Activated naive CD8-positive, alpha-beta T cell treated with anti-CD3 and anti-CD28 coated beads, Interleukin-2, amount 50 U/mL, for 24 hours (primary cell): ENCODE measurements at places on chromosomes 6 and 20.

- no peak for DNase-seq
Measured at GRCh38 chr6:12845224-12846004, 128.8 kb downstream of the PHACTR1 start.

- DNase-seq = no peak
Measured at GRCh38 chr20:8788831-8789230, 280.1 kb upstream of the PLCB4 start.

DNA sequence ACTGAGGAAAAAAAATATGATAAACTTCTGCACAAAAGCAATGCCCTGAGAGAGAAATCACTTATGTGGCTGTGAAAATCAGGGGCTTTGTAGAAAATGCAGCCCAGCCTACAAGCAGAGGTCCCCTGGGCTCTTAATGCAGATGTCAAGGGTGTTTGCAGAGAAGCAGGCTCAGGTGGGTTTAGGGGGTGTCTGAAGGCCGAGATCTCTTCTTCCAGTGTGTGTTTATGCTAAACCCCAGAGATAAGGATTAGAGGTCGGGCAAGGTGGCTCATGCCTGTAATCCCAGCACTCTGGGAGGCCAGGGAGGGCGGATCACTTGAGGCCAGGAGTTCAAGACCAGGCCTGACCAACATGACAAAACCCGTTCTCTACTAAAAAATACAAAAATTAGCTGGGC, 78.5 kb downstream of the TMEM242 start:
- no peak for DNase-seq

DNA sequence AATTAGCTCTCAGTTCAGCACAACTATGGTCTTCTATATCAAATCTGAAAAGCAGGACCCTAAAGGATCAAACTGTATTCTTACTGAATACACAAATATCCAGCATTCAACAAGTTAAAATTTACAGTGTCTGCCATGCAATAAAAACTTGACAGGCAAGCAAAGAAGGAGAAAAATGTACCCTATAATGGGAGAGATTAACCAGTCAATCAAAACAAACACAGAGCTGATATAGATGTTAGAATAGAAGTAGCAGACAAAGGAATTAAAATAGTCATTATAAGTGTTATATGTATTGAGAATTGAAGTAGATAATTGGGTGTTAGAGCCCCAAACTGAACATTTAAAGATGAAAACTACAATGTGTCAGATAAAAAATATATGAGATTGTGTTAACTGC, 914.9 kb downstream of the EPHA7 start:
- no peak for DNase-seq

DNA sequence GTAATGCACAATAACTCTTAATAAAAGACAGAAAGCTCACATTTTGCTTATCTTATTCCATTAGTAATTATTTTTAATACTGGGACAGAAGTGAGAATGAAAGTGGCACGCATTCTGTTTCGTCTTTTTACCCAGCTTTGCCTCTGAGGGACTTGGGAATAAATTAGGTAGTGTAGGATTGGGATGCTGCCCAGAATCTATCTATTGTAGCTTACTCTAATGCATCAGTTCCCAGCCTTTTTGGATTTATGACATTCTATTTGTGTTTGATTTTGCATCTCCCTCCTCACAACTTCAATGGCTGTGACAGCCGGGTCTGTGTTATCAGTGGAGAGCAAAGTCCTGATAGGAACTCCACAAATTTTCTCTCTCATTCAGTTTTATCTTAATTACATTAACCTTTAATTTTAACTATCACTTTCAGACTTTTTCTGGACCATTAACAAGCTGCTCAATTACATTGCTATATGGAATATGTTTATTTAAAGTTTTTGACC, 62.9 kb upstream of the TULP4 start:
- no peak for DNase-seq

DNA sequence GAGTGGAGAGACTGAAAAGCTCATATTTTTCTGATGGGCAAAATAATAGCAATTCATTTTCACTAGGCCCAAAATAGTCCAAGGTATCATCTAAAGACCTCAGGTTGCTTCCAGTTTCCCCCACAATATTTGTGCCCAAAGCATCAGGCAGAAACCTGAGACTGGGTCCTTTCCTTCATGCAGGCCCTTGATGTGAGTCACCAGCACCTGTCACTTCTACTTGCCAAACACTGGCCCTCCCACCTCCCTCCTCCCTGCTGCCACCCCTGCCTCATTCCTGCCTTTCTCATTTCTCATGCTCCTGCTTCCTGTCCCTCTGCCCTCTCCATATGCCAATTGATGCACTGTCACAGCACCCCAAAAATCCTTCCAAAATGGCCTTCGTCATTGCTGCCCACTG, 230.4 kb upstream of the CST7 start:
- no peak for DNase-seq

DNA sequence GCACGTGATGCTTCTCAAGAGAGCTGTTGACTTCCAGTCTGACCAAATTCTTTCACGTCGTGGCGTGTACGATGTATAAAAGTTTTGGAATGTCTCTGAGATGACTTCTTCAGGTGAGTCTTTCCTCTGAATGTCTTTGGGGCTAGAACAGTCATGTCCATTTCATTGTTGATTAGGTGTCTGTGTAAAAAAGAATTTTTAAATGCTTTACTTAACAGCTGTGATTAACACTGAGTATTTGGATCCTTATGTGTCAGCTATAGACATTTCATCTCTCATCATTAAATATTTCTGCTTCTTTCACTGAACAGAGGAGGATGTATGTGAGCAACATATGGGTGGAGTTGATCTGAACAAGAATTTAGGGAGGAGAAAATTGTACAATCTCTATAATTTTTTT, 29.3 kb upstream of the KIF13A start:
- no peak for DNase-seq

GRCh38 chr20:35145141-35145564, 2.0 kb downstream of the EDEM2 start:
- DNase-seq = no peak

GRCh38 chr20:20440481-20440880, 72.6 kb downstream of the INSM1 start:
- DNase-seq = no peak

- no peak for DNase-seq
Measured at GRCh38 chr6:148222846-148223245, 119.8 kb upstream of the SASH1 start.

DNA sequence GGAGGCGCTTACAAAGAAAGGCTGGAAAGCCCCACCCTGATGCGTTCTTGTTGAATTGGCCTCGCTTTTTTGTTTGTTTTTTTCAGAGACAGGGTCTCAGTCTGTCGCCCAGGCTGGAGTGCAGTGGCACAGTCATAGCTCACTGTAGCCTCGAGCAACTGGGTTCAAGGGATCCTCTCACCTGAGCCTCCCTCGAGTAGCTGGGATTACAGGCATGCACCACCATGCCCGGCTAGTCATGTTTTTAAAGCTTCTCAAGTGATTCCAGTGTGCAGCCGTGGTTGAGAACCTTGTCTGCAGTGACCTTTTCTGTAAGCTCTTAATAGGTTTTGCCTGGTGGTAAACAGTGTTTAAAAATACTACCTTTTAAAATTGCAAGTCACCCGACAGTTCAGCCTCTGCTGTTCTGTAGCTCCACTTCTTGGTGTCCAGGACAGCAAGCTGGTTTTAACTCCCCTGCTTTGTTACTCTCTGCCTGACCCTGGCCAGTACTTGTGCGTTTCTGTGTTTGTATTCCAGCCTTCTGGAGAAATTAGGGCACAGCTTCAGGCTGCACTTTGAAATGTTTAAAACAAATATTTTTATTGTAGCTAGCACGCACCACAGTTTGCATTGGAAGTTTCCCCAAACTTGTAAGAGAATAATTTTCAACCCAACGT, 54.4 kb downstream of the KDM1B start:
- no peak for DNase-seq

GRCh38 chr20:19827818-19828217, 69.8 kb downstream of the RIN2 start:
- DNase-seq = no peak

GRCh38 chr6:38638941-38639497, 710 bp downstream of the BTBD9 start:
- peak; percentile 65 for DNase-seq

DNA sequence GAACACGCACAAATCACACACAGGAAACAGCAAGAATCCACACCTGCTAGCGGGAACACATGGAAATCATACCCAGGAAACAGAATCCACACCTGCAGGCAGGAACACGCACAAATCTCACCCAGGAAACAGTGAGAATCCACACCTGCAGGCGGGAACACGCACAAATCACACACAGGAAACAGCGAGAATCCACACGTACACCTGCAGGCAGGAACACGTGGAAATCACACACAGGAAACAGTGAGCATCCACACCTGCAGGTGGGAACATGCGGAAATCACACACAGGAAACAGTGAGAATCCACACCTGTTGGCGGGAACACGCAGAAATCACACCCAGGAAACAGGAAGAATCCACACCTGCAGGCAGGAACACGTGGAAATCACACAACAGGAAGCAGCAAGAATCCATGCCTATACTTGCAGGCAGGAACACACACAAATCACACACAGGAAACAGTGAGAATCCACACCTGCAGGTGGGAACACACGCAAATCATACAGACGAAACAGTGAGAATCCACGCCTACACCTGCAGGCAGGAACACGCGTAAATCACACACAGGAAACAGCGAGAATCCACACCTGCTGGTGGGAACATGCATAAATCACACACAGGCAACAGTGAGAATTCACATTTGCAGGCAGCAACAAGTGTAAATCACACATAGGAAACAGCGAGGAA, 108.6 kb downstream of the DLL1 start:
- DNase-seq = no peak

DNA sequence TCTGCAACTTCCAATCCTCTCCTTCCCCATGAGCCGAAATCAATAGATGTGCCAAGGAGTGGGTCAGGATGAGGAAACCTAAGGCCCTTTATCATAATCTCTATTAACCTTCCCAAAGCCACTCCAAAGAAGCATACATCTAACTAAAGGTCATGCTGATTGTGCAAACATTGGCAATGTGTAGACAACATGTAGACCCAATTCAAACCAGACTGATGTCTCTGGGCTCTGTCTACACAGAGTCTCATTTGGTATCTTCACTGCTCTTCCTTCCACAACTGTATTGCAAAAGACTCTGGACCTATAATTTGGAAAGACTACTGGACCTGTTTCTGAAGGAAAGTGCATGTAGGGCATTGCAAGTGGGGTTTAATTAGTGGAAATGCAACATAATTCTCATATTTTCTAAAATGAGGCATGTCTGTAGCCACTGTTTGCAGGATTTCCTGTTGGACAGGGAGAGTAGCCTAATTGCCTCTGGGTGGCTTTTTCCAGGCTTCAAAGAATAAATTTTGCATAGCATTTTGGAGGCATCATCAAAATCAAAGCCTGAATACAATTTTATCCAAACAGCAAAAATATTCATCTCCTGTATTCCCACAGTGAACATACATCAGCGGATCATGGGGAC, 35.0 kb upstream of the MLIP start:
- no peak for DNase-seq

DNA sequence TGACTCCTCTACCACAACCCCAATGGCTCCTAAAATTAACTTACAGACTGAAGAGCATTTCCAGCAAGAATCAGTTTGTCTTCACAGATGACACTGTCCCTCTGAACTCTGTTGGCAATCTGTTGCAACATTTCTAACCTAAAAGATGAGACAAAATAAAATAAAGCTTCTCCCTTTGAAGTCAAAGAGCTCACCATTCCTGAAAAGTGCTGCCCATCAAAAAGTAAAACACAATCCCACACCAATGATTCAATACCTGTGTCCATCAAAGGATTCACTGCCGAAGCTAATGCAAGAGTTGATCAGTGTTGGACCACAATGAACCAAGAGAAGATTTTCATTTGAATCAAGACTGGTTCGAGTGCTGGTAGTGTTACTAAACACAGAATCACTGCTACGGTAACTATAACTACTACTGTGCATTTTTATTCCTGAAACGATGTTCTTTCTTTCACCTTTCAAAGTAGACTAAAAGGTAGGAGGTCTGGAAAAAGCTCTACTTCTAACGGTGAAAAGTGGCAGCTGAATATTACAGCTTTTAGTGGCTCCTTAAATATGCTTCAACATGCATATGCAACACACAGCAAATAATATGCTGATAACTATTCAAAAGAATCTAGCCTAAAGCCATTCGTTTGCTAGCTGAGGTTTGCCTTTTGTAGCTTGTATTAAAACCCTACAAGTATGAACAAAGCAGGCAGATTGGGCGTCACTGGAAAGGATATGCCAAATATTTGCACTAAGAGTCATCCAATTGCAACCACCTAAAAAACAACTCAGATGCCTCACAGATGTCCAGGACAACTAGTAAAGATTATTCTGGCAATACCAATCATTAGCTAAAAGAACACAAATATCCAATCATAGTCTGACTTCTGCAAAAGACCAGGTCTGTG, at the start of gene DST:
Gene DST, minus strand, starts transcription at position 524 of the 896 bp plus-strand sequence.
- DNase-seq = no peak

DNA sequence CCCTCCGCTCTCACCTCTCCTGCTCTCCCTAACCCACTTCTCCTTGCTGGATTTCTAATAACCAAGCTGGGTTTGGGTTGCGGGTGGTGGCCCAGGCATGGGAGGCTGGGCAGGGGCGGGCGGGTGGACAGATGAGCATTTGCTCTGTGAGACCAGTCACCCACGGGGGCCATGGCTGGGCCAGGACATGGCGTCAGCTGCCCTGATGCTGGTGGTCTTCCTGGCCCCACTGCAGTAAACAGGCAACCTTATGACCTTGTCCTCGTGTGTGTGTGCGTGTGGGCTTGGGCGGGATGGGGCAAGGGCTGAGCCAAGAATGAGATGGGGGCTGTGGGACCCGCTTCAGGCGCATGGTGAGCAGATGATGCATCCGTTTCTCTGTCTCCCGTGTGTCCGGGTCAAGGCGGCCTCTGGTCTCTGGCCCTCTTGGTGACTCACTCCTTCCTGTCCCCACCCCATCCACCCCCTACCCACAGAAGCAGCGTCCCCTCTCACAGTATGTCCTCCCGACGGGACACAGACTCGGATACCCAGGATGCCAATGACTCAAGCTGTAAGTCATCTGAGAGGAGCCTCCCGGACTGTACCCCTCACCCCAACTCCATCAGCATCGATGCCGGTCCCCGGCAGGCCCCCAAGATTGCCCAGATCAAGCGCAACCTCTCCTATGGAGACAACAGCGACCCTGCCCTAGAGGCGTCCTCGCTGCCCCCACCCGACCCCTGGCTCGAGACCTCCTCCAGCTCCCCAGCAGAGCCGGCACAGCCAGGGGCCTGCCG, 41.4 kb upstream of the MYL9 start:
- no peak for DNase-seq

DNA sequence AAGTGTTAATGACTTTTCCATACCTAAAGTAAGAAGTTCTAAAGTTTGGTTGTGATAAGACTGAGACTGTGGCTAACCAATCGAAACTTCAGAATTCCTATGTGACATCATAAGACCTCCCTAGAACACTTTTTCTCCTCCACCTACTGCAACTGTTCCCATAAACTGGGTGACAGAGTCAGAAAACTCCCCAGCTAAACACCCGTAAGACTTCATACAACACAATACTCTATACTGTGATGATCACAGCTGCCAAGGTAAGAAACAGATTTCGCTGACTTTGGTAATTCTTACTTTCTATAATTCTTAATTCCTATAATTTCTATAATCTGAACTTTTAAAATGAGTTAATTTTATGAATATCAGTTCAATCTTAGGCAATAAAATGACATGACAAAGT, at the start of gene PLN:
Gene PLN, plus strand, starts transcription at position 161 of the 400 bp plus-strand sequence. CDS start 10,626 bp downstream, outside the sequence.
- DNase-seq = no peak
